ENCODE measurements at places on chromosomes 1 and 21.
A peak's percentile ranks its signal among the peaks of the same experiment; 100 is the strongest.

- DNase-seq, result no peak
Observed at GRCh38 chr1:79043506-79043905, 37.0 kb upstream of the ADGRL4 start.

GRCh38 chr1:147721716-147722115 is 38.7 kb downstream of the GJA5 start:
- DNase-seq, result no peak

GRCh38 chr1:243658594-243659105 is 191.4 kb downstream of the AKT3 start:
- no peak for DNase-seq

- DNase-seq, result no peak
Observed at GRCh38 chr1:41809692-41810091, 109.0 kb downstream of the HIVEP3 start.

DNA sequence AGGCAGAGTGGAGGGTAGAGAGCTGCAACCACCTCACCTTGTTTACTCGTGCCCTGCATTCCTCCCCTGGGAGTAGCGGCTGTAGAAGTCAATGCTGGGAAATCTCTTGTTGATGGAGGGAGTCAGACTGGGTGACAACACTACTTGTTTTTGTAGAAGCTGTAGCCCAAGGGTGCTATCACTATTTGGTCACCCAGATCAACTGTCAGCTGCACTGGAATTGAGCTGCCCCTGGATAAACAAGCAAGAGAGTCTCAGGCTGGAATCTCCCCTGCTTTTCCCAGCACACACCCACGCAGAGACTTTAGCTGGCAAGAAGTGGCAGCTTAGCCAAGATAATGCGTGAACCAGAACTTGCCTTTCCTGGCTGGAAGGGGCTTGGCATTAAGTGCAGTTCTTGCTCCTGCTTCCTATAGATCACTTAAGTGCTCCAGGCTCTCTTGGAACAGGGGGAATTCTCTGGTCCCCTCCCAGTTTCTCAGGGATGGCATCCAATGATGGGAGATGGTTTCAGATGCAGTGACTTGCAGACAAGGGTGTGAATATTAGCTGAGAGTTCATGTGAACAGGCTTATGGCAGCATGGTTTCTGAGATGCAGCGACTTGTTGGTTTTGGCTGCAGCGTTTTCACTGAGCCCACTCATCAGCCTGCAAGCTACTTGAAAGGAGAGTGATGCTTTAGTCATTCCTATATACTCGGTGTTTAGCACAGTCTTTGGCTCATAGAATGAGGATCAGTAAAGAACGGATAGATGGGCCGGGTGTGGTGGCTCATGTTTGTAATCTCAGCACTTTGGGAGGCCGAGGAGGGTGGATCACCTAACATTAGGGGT is 16.8 kb downstream of the ATP2B4 start:
- no peak for DNase-seq

- DNase-seq, result peak; percentile 54
Observed at GRCh38 chr1:198106011-198106410, 50.8 kb upstream of the NEK7 start.

- DNase-seq, result no peak
Observed at GRCh38 chr1:185375583-185375982, 58.5 kb upstream of the IVNS1ABP start.

- DNase-seq, result no peak
Observed at GRCh38 chr1:156694690-156694962, 10.8 kb downstream of the CRABP2 start.

- no peak for DNase-seq
Observed at GRCh38 chr1:101130673-101131072, 105.1 kb upstream of the DPH5 start.

DNA sequence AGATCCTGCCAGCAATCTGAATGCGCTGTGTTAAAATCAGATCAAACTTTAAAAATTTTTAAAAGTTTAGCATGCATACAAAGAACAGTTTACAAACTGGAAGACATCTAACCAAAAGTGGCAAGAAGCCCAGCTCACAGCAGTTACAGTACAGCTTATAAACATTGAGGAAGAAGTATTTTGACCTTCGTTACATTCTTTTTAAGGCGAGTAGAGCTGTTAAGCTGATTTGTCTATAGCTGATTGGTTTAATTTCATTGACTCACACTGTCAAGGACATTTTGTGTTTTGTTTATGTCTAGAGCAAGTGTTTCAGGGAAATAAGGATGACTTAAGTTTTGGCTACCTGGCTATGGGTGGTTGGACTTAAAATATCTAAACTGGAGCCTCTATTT is 3.0 kb upstream of the PGM1 start:
- DNase-seq, result no peak

GRCh38 chr1:218171302-218171893 is 113.7 kb upstream of the RRP15 start:
- peak; percentile 65 for DNase-seq

- DNase-seq, result no peak
Observed at GRCh38 chr1:68149110-68149798, 83.1 kb downstream of the WLS start.

DNA sequence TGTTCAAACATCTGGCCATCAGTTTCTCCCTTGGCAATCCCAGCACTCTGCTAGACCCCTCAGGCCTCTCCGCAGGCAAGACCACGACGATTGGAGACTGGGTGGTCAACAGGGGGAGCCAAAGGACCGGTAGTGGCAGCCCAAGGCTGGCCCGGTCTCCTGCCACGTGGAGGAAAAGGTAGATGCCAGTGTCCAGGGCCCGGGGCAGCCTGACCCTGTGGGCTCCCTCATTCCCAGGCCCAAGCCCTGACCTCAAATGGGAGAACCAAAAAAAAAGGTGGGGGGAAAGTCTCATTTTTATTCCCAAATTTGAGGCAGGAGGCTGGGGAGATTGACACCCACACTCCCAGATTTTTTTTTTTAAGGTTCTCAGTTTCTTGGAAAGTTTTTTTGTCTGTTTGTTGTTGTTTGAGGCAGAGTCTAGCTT is 24.8 kb downstream of the S100A6 start:
- peak; percentile 90 for DNase-seq

GRCh38 chr1:35319988-35320713 is 51.6 kb downstream of the ZMYM4 start:
- DNase-seq, result no peak

DNA sequence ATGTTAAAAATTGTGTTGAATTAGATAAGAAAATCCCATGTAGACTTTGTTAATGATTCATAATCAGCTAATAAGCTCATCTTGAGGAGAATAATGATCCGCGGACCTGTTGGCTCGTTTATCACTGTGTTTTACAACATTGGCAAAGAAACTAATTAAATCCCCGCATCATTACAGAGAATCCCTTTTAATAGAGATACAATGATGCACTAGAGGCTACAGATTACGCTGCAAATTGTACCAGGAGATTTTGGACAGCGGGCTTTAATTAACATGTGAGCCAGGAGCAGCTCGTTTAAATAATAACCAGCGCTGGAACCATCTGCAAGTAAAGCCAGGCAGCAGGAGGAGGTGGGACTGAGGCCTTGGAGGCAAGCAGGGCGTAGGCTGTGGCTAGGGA is 280.3 kb upstream of the POU3F1 start:
- no peak for DNase-seq

GRCh38 chr1:236508593-236509027 is 15.2 kb upstream of the LGALS8 start:
- DNase-seq, result no peak

DNA sequence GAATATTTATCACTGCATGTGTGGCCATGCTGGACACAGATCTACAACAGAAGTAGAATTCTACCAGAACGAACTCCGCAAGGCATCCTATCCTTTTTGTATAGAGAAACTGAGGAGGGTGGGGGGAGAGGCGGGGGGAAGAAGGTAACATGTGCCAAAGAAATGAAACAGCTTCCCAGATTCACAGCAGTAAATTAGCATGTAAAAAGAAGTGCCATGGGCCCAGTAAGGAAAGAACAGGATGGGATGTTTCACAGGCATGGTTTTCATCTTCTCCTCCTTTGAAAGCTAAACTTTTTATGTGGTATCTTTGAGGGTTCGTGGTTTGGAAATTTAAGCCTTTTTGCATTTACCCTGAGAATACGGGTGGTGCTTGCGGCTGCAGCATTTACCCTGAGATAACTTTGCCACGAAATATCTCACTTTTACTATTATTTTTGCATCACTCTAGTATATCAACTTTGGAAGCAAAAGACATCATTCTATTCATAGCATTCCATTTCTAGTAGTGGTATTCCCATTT is 168.9 kb downstream of the TPR start:
- DNase-seq, result peak; percentile 60

- peak; percentile 96 for DNase-seq
Observed at GRCh38 chr1:207020709-207021107, 11.8 kb downstream of the C1orf116 start.

DNA sequence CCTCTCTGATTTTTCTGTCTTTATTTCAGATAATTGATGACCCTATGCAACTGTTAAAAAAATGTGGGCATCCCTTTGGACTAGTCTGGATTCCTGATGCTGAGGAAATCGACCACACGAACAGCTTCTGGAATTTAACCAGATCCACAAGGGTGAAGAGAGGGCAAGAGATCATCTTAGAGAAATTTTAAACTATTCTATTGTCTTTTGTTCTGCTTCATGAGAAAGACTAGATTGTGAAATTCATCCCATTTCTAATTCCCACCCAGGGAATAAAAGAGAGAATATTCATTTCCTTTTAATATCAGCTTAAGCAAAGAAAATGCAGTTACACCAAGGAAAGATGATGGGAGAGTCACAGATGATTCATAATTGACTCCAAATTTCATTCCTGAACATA is 71.8 kb downstream of the DUSP10 start:
- DNase-seq, result no peak

GRCh38 chr21:38859852-38860251 is 54.1 kb downstream of the ETS2 start:
- DNase-seq, result no peak

- no peak for DNase-seq
Observed at GRCh38 chr1:83026745-83027144, 972.2 kb downstream of the TTLL7 start.

DNA sequence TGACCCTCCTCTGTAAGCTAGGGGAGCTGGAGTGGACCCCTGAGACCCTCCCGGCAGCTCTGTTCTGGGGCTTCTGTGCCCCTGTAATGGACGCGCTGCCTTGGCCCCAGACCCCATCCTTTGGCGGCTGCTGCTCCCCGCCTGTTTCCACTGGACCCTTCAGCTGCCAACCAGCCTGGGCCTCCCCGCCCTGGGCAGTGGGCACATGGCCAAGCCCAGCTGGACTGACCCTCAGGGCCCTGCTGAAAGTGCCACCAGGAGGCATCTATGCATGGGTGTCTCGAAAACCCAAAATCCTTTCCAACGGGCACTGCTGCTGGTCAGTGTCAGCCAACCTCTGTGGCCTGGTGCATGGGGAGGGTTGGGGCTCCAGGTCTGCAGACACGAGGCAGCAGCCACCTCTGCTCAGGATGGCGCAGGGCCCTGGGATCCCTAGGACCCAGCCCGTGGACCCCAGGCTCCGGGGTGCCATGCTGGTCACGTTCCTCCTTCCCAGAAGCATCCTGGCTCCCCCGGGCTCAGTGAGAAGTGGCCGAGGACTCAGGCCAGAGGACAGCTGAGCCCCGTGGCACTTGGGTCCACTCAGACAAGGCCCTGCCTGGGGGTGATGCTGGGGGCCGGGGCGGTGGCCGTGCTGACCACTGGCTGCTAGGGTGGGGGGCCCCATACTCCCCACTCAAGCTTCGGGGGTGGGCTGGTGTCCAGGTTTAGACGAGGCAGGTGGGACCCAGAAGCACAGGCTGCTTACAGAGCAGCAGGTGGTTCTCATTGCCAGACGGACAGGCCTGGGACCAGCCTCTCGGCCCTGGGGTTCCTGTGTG is 46.9 kb downstream of the SLX9 start:
- DNase-seq, result no peak

- peak; percentile 46 for DNase-seq
Observed at GRCh38 chr1:183236158-183236725, 50.2 kb downstream of the LAMC2 start.

DNA sequence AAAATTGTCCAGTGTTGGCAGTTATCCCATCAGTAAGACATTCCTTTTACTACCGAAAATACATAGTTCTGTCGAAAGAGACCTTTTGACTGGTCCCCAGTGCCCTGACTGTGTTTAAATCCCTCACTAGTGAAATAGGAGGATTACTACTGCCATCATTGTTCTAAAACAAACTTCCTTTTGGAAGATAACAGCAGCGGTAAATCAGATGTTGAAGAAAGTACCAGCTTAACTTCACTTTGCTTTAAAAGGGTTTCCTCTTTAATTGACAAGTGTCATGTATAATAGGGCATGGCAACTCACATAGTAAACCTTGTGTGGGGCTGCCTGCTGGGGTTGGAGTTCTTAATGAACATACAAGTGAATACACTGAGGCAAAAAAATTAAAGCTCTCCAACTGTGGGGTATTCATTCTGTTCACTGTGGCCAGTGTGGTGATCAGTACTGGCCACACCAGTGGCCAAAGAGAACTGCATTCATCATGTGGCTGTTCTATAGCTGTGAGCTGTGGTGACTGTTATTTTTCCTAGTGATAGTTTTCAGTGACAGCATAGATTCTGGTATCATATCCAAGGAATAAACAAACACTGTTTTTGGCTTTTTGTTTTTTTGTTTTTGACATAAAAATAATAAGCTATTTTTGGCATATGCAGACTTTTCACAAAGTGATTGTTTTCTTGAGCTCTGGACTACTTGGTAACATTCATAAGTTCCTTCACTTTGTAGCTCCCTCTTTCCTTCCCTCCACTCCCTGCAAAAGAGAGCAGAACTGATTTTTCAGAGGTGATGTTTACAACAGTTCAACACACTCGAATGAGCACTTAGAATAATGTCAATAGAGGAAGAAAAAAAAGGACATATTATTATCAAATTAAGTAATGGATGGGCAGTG is 74.5 kb downstream of the NFIA start:
- no peak for DNase-seq

- DNase-seq, result peak; percentile 69
Observed at GRCh38 chr1:25572708-25573590, 29.5 kb downstream of the LDLRAP1 start.

DNA sequence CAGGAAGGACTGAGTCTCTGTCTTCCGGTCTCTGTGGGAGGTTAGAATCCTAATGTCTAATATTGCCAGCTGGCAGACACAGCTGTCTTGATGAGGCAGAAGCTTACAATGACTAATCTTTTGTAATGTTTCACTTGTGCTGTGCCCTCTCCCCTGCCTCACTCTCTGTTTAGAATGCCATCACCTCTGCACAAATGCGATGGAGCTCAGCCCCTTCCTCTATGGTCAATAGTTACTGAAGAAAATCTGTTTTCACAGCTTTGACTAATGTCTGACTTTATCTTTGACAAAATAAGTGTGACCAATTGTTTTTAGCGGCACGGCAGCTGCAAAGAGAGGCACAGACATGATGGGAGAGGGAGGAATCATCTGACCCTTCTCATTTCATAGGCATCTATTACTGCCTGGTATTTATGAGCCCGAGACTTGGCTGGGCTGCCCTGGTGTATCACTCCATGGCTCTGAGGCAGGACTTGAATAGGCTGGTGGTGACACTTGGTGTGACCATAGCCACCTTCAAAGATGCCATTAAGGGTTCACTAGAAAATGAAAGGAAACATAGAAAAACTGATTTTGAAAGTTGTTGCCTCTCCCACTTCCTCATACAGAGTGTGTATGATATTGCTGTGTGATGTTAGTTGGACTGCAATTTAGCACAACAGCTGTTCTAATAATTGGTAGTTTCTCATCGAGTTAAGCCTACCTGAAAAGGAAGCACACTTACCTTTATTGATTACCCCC is 163.2 kb upstream of the NBPF11 start:
- DNase-seq, result peak; percentile 26

GRCh38 chr1:206802401-206802800 is 30.1 kb upstream of the IL10 start:
- DNase-seq, result no peak

GRCh38 chr1:243421784-243422183 is 165.9 kb downstream of the SDCCAG8 start:
- peak; percentile 95 for DNase-seq

All from OCI-M1 (cell line).